ENCODE measurements at places on chromosomes 13 and 19. TPM values are rescaled to one million over a fixed set of nuclear protein-coding genes. Genes with fewer than 3 reads are reported as not detected.

- H3K4me3 ChIP-seq, result no peak overlapping the region
- DNase-seq, result no peak
- no peaks in the 10 kb centered on the region for H3K36me3 ChIP-seq
- no peaks in the 10 kb centered on the region for H3K4me1 ChIP-seq
- no peaks in the 10 kb centered on the region for H3K27me3 ChIP-seq
- no peak overlapping the region for H3K27ac ChIP-seq
Measured at GRCh38 chr13:84649853-84650252, 767.6 kb upstream of the SLITRK1 start.

The MBD3L2 gene
- total RNA-seq, result not detected

DNA sequence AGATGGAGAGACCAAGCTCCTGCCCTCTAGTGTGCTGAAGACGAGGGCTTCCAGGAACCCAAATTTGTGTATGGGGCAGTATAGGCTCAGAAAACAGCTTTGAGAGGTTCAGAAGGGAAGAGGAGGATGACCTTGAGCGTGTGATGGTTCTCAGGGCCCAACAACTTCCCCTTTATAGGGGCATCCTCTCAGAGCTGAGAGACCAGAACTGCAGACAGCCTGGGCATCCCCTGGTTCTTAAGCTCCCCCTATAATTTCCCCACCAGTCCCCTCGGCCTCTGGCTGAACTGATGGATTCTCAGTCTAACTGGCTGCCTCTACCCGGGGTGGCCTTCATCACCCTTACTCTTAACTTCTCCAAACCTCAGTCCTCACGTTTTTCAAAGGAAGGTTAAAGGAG, 167.5 kb downstream of the URI1 start:
- DNase-seq, result no peak
- H3K27me3 ChIP-seq, result peaks cover 98% of the 10 kb centered on the region
- no peak overlapping the region for H3K27ac ChIP-seq
- H3K36me3 ChIP-seq, result no peaks in the 10 kb centered on the region
- H3K4me1 ChIP-seq, result no peaks in the 10 kb centered on the region

DNA sequence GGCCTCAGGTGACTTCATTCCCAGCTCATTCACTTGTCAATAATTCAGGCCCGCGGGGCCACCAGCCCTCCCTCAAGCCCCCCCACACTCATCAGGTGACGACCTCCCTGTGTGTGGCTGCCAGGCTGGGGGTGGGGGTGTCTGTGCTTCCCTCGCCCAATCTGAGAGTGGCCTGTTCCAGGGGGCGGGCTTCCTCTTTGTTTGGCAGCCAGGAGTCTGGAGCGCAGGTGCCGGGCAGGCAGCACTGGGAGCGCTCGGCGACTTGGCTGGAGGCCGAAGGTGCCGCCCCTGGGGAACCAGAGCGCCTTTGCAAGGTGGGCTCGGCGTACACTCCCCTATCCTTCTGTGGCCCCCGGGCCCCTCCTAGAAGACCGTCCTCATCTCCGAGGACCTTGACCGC, 5.4 kb upstream of the ZNF98 start:
- H3K27ac ChIP-seq, result no peak overlapping the region
- peak; percentile 2 for DNase-seq
- no peaks in the 10 kb centered on the region for H3K4me1 ChIP-seq
- no peaks in the 10 kb centered on the region for H3K36me3 ChIP-seq

The HS6ST3 gene
- not detected for total RNA-seq

DNA sequence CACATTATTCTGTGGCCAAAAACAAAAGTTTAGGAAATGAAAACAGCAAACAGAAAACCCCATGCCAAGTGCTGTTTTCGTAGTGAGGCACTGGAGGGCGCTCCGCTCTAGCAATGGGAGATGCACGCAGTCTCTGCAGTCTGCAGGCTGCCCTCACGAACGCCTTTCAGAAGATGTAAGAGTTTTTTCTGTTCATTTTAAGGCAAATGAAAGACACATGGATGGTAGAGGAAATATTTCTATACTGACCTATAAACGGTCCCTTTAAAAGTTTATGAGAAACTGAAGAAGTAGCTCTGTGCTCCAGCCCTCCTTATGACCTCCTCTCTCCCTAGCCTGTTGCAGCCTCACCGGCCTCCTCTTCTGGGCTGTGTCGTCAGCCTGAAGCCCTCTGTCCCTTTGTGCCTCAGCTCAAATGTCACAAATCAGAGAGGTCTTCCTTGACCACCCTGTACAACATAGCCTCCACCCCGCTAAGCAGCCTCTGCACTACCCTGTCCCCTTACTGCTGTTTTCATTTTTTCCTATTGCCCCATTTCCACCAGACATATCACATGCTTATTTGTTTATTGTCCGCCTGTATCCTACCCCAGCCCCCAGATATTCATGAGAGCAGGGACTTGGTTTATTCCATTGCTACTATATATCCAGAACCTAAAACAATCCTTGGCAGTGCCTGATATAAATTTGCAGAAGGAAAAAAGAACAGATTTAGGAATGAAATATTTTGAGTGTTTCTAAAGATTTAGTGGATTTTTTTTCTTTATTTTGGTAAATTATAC, 116.4 kb downstream of the TM9SF2 start:
- H3K4me3 ChIP-seq, result no peak overlapping the region
- H3K36me3 ChIP-seq, result no peaks in the 10 kb centered on the region
- no peaks in the 10 kb centered on the region for H3K27me3 ChIP-seq
- no peaks in the 10 kb centered on the region for H3K4me1 ChIP-seq

The ZNF560 gene
- 2.4 TPM for total RNA-seq

DNA sequence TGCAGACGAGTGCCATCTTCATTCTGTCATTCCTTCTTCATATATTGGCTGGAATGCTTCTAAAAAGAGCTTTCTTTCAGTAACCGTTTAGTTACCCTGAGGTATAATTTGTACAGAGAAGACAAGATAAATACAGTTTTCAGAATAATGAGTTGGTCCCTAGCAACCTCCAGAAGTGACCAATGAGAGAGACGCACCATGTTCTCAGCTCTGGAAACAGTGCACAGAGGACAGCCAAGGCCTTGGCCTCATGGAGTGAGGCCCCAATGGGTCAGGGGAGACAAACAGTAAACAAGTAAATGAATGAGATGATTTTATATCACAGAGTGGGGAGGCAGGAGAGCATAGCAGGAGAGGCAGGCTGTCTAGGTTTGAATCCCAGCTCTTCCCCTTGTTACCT, 90.7 kb downstream of the DPF1 start:
- no peaks in the 10 kb centered on the region for H3K4me1 ChIP-seq
- no peaks in the 10 kb centered on the region for H3K27me3 ChIP-seq
- DNase-seq, result no peak
- no peak overlapping the region for H3K4me3 ChIP-seq

The KLK11 gene
- 1.6 TPM for total RNA-seq

The GPR4 gene
- total RNA-seq, result not detected

GRCh38 chr13:96834626-96835025, 159.7 kb downstream of the OXGR1 start:
- H3K4me3 ChIP-seq, result no peak overlapping the region
- DNase-seq, result no peak
- H3K27ac ChIP-seq, result no peak overlapping the region
- no peaks in the 10 kb centered on the region for H3K4me1 ChIP-seq
- no peaks in the 10 kb centered on the region for H3K36me3 ChIP-seq
- 0 out of 2 replicates have a peak, but pooled peaks cover 14% of the 10 kb centered on the region for H3K27me3 ChIP-seq

GRCh38 chr13:22594041-22594440, 586.7 kb upstream of the SGCG start:
- no peaks in the 10 kb centered on the region for H3K4me1 ChIP-seq
- no peak for DNase-seq
- H3K27me3 ChIP-seq, result peaks cover 21% of the 10 kb centered on the region
- no peak overlapping the region for H3K27ac ChIP-seq
- H3K4me3 ChIP-seq, result no peak overlapping the region
- H3K36me3 ChIP-seq, result no peaks in the 10 kb centered on the region

The CYP4F8 gene
- total RNA-seq, result not detected

GRCh38 chr13:27933580-27934328, 14.0 kb downstream of the PDX1 start:
- no peak overlapping the region for H3K4me3 ChIP-seq
- no peak overlapping the region for H3K27ac ChIP-seq
- peaks cover 20% of the 10 kb centered on the region for H3K27me3 ChIP-seq
- DNase-seq, result no peak
- H3K36me3 ChIP-seq, result no peaks in the 10 kb centered on the region

DNA sequence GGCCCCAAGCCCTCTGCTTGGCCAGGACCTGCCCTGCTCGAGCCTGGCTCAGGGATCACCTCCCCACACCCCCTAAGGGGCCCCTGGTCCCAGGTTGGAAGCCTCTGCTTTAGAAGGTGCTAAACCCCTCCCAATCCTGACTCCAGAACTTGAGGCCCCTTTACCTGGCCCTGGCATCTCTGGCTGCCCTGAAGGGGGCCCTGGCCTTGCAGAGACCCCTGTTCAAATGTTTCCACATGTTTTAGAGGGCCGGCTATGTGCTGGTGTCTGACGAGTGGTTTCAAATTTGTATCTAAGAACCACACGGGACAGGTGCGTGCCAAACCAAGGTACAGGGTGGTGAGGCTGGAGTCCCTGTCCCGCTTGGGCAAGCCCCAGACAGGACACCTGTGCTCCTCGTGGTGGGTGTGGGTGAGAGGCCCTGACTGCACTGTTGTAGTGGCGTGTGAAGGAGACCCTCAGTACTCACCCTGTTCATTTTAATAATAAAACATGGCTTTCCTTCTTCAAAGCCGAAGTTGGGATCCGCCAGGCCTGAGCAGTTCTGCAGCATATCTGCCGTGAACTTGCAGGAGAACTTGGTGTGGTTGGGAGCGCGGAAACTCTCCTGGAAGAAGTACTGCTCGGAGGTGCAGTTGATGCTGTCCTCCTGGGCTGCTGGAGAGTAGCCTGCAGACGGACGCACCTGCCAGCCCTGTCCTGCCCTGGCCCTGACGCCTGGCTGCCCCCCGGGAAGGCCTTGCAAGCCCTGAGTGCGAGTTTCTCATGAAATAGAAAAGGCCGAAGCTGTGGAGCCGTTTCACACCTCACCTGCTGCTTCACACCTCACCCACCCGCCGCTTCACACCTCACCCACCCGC, 5.4 kb downstream of the ATP4B start:
- no peaks in the 10 kb centered on the region for H3K36me3 ChIP-seq
- no peaks in the 10 kb centered on the region for H3K4me1 ChIP-seq
- DNase-seq, result no peak
- H3K27me3 ChIP-seq, result no peaks in the 10 kb centered on the region
- no peak overlapping the region for H3K27ac ChIP-seq

- no peak for DNase-seq
- no peaks in the 10 kb centered on the region for H3K4me1 ChIP-seq
- no peak overlapping the region for H3K27ac ChIP-seq
- H3K36me3 ChIP-seq, result no peaks in the 10 kb centered on the region
- H3K4me3 ChIP-seq, result no peak overlapping the region
- no peaks in the 10 kb centered on the region for H3K27me3 ChIP-seq
Measured at GRCh38 chr13:39244561-39245230, 206.4 kb downstream of the NHLRC3 start.

- no peak for DNase-seq
- no peaks in the 10 kb centered on the region for H3K36me3 ChIP-seq
- H3K27me3 ChIP-seq, result no peaks in the 10 kb centered on the region
- H3K4me3 ChIP-seq, result no peak overlapping the region
- no peak overlapping the region for H3K27ac ChIP-seq
- H3K4me1 ChIP-seq, result no peaks in the 10 kb centered on the region
Measured at GRCh38 chr13:91135968-91136367, 211.5 kb upstream of the MIR17HG start.

DNA sequence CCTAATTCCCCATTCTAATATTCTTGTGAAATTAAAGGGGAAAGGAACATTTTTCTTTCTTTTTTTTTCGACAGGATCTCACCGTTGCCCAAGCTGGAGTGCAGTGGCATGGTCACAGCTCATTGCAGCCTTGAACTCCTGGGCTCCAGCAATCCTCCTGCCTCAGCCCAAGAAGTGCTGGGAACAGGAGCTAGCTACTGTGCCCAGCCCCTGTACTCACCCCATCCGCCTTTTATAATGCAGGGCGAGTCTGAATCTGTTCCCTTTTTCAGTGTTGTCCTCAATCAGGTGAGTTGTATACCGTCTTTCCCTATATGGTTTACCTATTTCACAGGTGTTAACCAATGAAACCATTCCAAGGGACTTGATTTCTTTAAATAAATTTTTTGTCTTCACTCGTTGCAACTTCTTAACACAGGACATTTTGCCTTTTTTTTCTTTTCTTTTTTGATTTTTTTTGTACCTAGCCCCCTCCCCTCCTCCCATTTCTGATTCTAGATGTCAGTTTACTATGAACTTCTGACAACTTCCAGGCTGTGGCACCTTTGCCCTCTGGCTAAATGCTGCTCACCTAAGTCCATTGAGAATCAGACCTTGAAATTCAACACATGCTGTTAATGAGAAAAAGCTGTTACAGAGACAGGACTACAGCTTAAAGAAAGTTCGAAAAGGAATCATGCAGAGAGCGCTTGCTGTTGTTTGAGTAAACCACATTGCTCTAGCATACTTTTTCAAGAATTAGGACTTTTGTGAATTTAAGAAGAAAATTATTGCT, 562.1 kb upstream of the KLF12 start:
- no peak for DNase-seq
- no peaks in the 10 kb centered on the region for H3K27me3 ChIP-seq
- H3K36me3 ChIP-seq, result no peaks in the 10 kb centered on the region
- H3K4me1 ChIP-seq, result no peaks in the 10 kb centered on the region

- no peak overlapping the region for H3K27ac ChIP-seq
- no peak for DNase-seq
- H3K27me3 ChIP-seq, result no peaks in the 10 kb centered on the region
- no peak overlapping the region for H3K4me3 ChIP-seq
Measured at GRCh38 chr13:97113231-97114001, 108.7 kb upstream of the MBNL2 start.

- no peak for DNase-seq
- no peak overlapping the region for H3K4me3 ChIP-seq
- H3K36me3 ChIP-seq, result no peaks in the 10 kb centered on the region
- no peak overlapping the region for H3K27ac ChIP-seq
Measured at GRCh38 chr13:65915195-65915594, 1314.9 kb downstream of the PCDH9 start.

DNA sequence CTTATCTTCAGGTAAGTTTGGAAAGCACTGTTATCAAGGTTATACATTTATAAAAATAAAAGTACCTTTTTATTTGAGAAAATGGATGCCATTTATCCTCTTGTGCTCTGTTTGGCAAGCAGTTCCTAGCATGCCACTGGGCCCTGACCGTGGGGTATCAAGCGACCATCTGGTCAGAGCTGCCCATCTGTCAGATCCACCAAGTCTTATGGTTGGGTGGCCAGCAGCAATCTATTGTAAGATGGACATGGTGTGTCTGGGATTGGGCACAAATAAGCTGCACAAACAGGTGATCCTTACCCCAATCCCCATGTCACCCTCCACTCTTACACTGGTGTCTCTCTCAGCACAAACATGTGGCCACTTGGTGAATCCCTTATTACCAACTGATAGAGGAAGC, 178.5 kb downstream of the DLEU7 start:
- H3K27ac ChIP-seq, result no peak overlapping the region
- no peak for DNase-seq
- no peaks in the 10 kb centered on the region for H3K27me3 ChIP-seq
- no peaks in the 10 kb centered on the region for H3K36me3 ChIP-seq
- H3K4me1 ChIP-seq, result no peaks in the 10 kb centered on the region
- H3K4me3 ChIP-seq, result no peak overlapping the region

GRCh38 chr19:46887240-46887782, 26.5 kb downstream of the ARHGAP35 start:
- no peak for DNase-seq
- H3K4me3 ChIP-seq, result no peak overlapping the region
- no peaks in the 10 kb centered on the region for H3K27me3 ChIP-seq
- H3K4me1 ChIP-seq, result peaks cover 52% of the 10 kb centered on the region
- peak overlapping the region; percentile 22 for H3K27ac ChIP-seq
- H3K36me3 ChIP-seq, result 0 out of 2 replicates have a peak, but pooled peaks cover 2% of the 10 kb centered on the region

The CLEC4G gene
- total RNA-seq, result not detected
